Progenitor cell of endocrine pancreas (in vitro differentiated cells): ENCODE measurements at places on chromosomes 12 and 14.

DNA sequence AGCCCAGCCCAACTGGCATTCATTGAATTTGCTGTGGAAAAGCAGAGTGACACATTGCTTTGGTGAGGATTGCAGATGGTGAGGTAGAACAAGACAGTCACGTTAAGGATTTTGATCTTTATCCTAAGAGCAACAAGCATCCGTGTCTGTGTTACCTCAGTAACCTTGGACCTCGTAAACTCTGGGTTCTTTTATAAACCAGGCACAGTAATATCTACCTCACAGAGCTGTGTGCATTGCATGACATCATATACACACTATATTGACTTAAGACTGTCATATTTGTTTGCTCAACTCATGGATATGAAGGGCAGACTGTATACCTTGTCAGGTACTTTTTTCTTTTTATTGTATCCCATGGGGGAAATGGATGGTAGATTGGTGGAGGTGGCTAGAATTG is 156.2 kb downstream of the ETV6 start:
- no peak for DNase-seq

DNA sequence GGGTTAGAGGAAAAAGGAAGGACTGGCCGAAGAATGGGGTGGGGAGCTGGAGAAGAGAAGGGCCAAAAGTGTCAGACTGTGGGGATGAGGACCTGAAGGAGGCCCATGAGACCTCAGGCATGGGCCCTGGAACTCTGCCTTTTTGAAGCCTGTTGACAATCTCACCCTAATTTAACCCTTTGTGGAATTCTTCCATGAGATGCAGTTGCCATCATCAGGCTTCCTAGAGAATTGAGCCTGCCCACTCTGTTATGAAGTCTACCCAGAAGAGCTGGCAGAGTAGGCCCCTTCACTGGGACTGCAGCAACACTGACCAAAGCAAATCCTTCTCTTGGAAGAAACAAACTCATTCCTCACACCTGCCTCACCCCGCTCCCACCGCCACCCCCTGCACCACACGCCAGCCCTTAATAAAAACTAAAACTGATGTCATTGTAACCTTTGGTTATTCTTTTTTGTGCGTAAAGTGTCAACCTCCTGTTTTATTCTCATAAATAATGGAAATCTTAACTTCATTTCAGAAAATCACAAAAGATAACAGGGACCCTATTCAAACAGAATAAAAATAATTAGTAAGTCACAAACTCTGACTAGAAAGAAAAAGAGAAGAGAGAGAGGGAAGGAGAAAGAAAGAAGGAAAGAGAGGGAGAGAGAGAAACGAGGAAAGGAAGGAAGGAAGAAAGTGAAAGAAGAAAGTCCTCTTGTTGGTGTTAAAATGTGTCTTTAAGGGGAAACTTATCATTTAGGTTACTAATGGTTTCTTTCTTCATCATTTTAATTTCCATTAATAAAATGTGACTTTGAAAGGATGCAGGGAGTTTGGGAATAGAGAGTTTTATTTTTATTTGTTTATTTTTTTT is 61.3 kb downstream of the CRADD start:
- no peak for DNase-seq

DNA sequence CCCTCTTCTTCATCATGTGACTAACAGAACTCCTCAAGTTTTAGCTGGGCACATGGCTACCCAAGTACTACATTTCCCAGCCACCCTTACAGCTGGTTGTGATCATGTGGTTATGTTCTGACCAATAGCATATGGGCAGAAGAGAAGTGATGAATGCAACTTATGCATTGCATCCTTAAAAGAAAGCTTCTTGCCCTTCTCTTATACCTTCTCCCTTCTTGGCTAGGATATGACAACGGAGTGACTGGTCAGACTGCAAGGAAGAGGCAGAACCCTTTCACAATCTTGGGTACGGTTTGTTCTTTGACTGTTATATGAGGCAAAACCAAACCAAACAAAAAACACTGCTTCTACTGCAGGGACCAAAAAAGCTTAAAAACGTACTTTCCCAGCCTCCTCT is 66.5 kb upstream of the MAX start:
- no peak for DNase-seq

- no peak for DNase-seq
Observed at GRCh38 chr12:82725741-82726140, 39.0 kb downstream of the TMTC2 start.

- peak; percentile 44 for DNase-seq
Observed at GRCh38 chr12:9750276-9751203, 10.2 kb downstream of the CD69 start.

DNA sequence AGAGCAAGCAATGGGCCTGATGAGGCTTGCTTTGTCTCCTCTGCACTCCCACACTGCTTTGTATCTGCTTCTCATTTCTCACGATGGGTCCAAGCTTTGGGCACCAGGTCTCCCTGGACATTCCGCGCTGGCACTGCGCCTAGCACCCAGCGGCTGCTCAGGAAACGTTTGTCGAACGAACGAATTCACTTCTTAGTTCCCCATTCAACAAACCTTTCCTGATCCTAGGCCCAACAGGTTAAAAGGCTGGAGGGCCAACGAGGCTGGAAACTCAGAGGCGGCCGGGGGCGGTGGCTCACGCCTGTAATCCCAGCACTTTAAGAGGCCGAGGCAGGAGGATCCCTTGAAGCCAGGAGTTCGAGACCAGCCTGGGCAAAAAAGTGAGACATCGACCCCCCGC is 1.0 kb upstream of the GLRX5 start:
- DNase-seq: no peak

GRCh38 chr14:65414961-65415589 is 2.5 kb downstream of the FUT8 start:
- DNase-seq: no peak

DNA sequence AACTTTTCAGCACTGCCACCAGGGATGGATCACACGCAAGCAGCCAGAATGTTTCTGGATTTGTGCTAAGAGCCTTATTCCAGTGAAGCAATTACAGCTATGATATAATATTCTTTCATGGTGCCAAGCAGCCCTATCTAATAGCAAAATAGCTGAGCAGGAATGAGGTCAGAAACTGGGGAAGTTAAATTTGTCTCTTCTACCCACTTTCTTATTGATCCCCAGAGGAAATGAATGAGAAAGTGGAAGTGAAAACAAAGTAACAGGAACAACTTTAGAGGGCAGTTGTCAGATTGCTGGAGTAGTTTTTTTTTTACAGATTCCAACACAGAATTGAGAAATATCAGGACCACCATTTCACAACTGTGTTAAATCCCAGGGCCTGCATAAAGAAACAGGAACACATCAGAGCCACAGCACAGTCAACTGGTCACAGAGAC is 44.8 kb downstream of the GCH1 start:
- DNase-seq: no peak

GRCh38 chr12:29230800-29231560 is 81.9 kb downstream of the FAR2 start:
- no peak for DNase-seq

GRCh38 chr14:51862176-51862796 is 1.9 kb downstream of the GNG2 start:
- no peak for DNase-seq

DNA sequence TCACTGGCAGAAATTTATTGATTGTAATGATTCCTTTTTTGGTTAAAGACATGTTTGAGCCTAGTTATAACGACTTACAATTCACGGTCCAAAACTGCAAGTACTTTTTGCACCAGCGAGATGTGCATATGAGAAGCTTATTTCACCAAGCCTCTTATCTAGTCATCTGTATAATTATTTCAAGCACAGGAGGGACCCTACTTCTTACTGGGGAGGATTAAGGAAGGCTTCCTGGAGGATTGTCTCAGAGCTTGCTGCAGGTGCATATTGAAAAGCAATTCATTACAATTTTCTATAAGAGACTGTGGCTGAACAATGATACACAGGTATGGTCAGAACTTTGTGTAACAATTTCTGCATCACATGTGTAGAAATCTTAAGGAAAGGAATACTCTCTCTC is 152.9 kb downstream of the CAND1 start:
- no peak for DNase-seq

GRCh38 chr12:57479376-57480115 is at the start of gene ARHGAP9:
Gene ARHGAP9, minus strand, starts transcription at chr12:57479866. Its CDS starts 460 bp downstream, at chr12:57479406.
- DNase-seq: no peak

- no peak for DNase-seq
Observed at GRCh38 chr14:101243587-101244338, 317.5 kb upstream of the DIO3 start.

GRCh38 chr14:93055651-93056115 is 60.0 kb downstream of the ITPK1 start:
- DNase-seq: no peak

GRCh38 chr14:68639000-68639757 is 153.7 kb downstream of the ZFP36L1 start:
- peak; percentile 5 for DNase-seq

DNA sequence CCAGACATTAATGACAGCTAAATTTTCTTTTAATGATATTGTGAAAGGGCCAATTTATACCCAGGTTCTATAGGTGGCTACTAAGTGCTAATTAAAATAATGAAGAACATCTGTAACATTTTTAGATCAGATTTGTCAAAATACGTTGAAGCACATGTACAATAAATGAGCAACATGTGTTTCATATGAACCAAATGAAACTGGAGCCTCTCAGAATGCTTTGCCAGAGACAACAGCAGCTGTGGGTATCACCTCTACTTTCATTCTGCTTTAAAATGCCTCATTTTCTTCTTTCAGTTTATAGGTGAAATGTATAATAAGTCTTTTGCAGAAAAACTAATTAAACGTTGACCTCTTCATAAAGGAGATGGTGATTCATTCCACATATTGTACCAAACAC is 26.1 kb upstream of the MYF6 start:
- DNase-seq: no peak

GRCh38 chr14:51593397-51593796 is 58.3 kb upstream of the FRMD6 start:
- DNase-seq: no peak

- no peak for DNase-seq
Observed at GRCh38 chr14:101216366-101217079, 313.0 kb upstream of the RTL1 start.

- DNase-seq: no peak
Observed at GRCh38 chr14:38517426-38517825, 261.5 kb upstream of the CLEC14A start.

DNA sequence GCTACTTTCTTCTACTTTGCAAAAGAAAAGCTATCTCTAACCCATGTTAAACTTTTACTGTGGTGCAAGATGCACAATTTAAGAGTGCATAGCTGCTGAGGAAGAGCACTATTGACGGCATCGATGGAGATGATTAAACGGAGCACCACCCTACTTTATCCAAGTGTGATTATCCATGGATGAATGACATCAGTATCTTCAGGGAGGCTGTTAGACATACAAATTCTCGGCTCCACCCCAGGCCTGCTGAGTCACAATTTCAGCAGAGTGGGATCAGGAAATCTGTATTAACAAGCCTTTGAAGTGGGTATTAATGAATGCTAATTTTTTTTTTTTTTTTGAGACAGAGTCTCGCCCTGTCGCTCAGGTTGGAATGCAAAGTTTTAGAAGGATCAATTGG is 16.2 kb downstream of the SLC2A14 start:
- no peak for DNase-seq

GRCh38 chr12:42802785-42803189 is 213.2 kb upstream of the PRICKLE1 start:
- DNase-seq: no peak

GRCh38 chr12:82682851-82683261 is 3.9 kb upstream of the TMTC2 start:
- DNase-seq: no peak

- DNase-seq: no peak
Observed at GRCh38 chr12:65324551-65324950, 46.1 kb downstream of the MSRB3 start.

- DNase-seq: no peak
Observed at GRCh38 chr12:26711569-26711968, 121.4 kb downstream of the ITPR2 start.

GRCh38 chr12:129071362-129071761 is 218.1 kb downstream of the GLT1D1 start:
- no peak for DNase-seq

- DNase-seq: no peak
Observed at GRCh38 chr12:71007781-71008404, 87.4 kb upstream of the PTPRR start.

- DNase-seq: no peak
Observed at GRCh38 chr12:58504143-58504938, 416.0 kb downstream of the LRIG3 start.

DNA sequence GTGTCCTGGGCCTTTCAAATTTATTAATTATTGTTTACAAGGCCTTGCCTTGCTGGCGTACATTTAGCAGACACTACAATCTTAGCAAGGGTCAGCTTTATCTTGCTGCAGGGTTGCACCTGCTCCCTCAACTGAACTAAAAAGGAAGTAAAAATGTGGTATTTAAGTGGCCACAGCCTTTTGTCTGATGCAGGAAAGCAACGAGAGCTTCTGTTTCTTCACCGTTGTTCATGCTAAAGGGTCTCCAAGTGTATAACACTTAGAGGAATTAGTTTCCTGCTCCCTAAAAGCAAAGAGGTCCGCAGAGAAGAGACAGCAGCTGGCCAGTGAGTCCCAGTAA is 62.8 kb upstream of the EGLN3 start:
- no peak for DNase-seq

GRCh38 chr14:89027097-89027740 is 202.8 kb downstream of the TTC8 start:
- peak; percentile 59 for DNase-seq

- no peak for DNase-seq
Observed at GRCh38 chr12:132345561-132346200, 16.3 kb upstream of the GALNT9 start.
